CD4-positive, alpha-beta T cell treated with Interleukin-4 for 4 hours (primary cell): ENCODE measurements at places on chromosomes 16 and 17.

GRCh38 chr17:82400830-82401229, 17.3 kb upstream of the HEXD start:
- peak; percentile 47 for DNase-seq

DNA sequence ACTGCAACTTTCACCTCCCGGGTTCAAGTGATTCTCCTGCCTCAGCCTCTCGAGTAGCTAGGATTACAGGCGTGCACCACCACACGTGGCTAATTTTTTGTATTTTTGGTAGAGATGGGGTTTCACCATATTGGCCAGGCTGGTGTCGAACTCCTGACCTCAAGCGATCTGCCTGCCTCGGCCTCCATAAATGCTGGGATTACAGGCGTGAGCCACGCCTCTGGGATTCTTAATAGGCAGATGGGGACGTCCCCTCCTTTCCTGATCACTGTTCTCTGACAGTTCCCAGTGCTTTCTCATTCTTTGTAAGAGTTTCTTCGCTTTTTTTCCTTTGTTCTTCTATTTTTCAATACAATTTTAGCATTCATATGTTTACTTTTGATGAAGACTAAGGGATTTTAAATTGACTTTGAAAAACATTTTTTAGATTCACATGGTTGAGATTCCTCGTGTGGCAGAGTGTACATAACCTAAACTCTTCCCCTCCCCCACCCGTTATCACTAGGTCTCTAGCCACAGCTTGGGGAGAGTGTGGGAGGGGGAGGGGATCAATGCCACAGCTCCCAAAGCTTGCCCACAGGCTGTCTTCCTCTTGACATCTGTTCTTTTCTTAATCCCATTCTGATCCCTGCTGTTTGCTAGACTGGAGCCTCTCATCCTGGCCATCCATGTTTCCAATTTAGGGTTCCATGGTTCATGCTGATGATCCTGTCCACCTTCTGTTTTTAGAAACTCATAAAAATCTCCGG, 11.0 kb downstream of the ADORA2B start:
- DNase-seq = no peak

DNA sequence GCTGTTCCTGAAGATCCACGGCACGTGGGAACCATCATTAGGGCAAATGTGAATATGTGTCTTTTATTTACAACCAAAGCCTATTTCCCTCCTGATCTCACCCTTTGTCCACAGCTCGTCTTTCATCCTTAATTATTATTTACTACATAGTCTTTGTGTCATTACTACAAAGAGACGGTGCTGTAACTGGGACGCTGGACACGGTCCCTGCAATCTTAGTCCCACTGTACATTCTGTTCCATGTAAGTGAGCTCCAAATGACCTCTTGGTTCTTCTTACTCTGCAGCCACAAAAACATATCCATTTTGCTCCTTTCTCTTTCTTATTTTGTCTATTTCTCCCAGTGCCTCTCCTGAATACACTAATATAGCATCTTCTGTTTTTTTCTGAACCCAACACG, 12.7 kb upstream of the KRT23 start:
- DNase-seq = no peak

- DNase-seq = no peak
These were observed 34.5 kb upstream of the USP22 start for GRCh38 chr17:21077281-21077680.
